Stimulated activated CD8-positive, alpha-beta memory T cell treated with anti-CD3 and anti-CD28 coated beads, Interleukin-7, amount 100 ng/mL, for 48 hours (primary cell): ENCODE measurements at places on chromosomes 16 and 17.

DNA sequence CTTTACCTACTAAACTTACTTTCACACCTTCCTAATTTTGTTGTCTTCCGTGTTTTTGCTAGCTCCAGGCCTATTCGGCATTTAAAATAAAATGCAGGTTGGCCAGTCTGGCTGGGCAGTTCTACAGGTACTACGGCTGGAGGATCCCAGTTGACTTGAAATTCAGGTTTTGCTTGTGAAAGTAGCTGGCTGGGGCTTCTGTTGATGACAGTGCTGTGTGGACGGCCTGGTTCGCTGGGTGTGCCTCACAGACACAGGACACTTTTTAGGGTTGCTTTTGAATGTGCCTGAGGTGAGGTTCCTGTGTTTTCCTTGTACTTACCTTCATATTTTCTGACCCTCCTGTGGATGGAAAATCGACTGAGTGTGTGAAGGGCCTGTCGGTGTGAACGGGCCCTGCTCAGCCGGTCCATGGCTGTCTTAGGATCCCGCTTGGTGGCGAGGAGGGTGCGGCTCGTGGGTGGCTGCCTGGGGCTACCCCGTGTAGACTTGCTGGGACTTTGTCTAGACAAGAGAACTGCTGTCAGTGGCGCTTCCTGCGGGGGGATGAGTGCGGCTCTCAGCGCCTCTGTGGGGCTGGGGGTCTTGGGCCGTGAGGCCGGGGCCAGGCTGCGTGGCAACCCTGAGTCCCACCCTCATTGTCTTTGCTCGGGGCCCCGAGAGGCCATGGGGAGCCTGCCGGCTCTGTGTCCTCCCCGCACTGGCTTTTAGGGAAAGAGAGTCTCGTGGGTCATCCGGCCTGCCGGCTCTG is 18.7 kb upstream of the ZNF750 start:
- no peak for DNase-seq

GRCh38 chr17:75366432-75366831 is 39.0 kb downstream of the GRB2 start:
- no peak for DNase-seq

DNA sequence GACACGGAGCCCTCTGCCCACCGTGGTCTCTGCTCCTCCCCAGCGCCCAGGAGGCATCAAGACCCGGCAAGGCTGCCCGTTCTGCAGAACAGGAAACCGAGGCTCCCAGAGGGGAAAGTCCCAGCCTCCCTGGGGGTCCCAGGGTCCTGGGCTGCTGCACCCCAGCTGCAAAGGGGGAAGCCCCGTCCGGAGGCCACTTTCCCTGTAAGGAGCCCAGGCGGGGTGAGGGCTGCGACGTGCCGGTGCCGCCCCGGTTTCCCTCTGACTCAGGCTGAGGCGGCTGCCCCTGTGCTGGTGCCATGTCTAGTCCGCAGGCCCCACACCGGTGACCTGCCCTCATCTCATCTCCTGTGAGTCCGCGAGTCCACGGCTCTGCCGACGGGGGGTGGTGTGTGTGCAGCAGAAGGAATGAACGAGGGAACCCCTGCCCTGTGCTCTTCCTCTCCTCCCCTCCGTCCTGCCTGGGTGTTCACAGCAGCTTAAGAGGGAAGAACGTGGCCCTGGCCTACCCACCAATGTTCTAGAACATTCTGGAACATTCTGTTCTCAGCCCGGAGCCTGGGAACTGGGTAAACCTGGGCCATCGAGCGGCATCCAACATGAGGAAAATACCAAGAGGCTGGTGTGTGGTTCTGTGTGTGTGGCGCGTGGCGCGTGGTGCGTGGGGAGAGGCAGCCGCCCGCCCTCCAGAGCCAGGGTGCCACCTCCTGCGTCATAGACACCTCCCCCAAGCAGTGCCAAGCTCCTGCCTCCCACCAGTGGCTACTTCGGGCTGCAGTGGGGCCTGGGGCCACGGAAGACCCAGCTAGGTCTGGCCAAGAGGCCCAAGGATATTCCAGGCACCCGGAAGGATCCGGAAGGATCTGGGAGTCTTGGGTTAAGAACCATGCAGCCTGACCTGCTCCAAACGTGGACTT is 7.0 kb upstream of the CBFA2T3 start:
- DNase-seq = no peak

DNA sequence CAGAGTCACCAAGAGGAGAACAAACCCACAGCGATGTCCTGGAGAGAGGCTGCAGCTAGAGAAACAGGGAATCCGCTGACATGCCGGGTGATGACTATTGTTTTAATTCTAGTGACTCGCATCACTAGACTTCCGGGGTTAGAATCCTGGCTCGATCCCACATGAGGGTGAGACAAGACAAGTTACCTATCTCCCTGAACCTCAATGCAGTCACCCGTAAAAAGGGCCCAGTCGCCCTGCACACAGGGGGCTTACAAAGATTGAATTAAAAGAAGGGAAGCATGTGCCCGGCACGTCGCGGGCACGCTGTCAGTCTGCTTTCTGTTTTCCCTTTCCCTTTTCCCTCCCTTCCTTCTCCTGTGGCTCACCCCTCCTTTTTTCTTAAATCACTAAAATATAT is 212.9 kb upstream of the FOXF1 start:
- no peak for DNase-seq

- no peak for DNase-seq
Measured at GRCh38 chr17:51372345-51373004, 112.1 kb downstream of the UTP18 start.

DNA sequence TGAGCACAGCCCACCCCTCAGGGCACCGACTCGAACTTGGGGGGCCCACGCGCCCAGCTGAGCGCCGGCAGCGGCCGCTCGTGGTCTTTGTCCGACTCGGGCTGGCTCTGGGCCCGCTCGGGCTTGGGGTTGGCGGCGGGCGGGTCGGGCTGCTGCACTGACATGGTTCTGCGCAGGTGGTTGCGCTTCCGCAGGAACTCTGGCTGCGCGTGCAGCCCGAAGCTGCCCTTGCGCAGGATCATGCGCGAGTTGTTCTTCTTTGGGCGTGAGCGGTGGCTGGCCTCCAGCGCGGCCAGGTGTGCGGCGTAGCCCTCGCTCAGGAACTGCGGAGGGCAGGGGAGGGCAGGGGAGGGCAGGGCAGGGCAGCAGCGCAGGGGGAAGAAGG is 11.1 kb downstream of the PIMREG start:
- no peak for DNase-seq

DNA sequence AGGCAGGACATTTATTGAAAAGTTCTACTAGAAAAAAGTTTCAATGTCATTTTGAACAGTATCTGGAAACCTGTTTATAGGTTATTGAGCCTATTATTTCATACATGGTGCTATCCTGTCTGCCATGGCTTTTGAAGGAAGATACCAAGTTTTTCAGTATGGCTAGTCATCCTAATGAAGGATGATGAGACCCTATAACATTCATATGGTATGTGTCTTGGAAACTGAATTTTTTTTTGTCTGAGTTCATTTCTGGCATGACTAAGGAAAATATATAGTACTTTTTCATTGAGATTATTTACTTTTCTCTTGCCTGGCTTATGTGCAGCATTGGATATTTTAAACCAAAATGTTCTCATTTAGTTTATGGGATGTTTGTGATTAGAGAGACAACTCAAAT is 30.2 kb downstream of the CLTC start:
- no peak for DNase-seq

- DNase-seq = no peak
Measured at GRCh38 chr17:57925361-57925990, 29.7 kb downstream of the CUEDC1 start.

DNA sequence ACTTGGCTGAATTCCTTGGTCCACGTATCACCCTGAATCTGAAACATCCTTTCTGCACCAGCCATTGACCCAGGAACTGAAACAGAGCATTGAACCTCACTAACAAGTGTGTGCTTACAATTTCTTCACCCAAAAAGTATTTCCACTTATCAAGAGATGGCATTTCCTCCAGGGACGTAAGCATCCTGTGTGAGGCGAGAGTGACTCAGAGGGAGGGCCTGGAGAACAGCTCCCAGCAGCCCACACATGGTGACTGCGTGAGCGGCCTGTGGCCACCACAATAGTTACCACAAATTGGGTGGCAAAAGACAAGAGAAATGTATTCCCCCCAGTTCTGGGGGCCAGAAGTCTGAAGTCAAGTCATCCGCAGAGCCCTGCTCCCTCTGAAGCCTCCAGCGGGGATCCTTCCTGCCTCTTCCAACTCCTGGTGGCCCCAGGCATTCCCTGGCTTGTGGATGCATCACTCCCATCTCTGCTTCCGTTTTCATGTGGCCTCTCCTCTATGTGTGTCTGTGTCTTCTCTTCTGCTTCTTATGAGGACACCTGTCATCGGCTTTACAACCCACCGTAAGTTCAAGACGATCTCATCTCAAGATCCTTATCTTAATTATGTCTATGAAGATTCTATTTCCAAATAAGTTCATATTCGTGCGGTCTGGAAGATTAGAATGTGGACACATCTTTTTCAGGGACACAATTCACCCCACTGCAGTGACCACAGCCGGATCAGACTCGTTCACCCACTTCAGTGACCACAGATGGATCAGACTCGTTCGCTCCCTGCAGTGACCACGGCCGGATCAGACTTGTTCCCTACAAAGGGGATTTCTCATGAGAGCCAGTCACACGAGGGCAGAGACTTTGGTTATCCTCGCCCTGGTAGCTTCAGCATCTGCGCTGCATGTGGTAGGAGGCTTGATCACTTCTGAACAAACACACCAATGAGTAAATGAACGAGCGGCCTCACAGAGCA is 122.6 kb upstream of the FOXF1 start:
- no peak for DNase-seq

DNA sequence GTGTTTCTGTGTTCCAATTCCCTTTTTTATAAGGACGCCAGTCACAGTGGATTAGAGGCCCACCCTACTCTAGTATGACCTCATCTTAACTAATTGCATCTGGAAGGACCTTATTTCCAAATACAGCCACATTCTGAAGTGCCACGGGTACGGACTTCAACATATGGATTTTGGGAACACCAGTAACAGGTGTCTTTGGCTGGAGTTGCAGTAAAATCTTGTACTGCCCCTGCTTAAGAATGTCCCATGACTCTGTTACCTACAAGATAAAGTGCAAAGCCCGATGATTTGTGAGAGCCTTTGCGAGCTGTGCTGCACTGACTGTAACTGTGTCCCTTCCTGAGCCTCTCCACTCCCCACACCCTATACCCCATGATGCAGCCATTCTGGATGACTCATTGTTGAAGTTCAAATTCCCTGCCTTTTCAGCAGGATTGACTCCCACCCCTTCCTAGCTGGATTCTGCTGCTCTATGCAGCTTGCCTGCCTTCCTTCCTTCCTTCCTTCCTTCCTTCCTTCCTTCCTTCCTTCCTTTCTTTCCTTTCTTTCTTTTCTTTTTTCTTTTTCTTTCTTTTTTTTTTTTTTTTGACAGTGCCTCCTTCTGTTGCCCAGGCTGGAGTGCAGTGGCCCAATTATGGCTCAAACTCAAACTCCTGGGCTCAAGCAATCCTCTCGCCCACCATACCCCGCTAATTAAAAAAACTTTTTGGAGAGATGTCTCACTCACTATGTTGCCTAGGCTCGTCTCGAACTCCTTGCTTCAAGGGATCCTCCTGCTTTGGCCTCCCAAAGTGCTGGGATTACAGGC is 2.1 kb downstream of the HCRT start:
- DNase-seq = no peak

DNA sequence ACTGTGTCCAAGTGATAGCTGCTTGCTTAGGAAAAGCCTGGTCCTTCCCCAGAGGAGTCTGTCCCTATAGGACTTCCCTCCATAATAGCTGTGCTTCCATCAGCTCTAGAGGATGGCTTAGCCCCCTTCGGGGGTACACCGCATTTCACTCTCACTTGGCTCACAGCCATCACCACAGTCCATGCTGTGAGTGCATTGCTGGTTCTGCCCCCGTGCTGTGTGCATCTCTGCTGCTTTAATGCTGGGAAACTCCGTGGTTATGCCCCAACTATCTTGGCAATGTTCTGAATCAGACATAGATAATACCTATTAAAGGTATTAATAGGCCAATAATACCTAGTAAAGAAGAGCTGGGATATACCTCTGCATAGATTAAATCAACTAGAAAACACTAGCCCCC is 58.3 kb downstream of the SIAH1 start:
- DNase-seq = no peak

DNA sequence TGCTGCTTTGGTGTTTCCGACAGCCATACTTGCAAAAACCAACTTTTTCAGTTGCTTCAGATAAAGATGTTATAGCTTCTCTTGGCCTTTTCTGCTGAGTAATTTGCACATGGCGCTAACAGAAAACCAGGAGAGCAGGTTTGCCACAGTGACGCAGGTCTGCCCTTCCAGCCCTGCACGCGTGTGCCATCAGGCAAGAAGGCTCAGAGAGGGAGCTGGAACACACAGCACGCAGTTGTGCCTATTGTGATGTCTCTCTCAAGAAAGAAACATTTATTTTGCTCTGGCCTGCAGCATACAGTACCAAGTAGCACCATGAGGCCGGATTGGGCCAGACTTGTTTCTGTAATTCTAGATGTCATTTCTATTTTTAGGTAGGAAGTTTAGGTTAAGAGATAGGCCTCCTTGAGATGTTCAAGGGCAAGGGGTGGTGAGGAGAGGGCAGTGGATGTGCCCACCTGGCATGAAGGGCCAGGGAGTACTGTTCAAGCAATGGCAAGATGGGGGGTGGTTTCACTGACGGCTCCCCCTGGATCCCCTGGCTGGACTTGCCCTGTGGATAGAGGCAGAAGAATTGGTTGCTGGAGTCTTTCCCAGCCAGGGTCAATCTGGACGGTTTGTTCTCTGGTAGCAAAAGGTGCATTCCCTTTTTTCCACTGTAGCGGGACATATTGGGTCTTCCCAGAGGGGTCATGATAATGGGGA is 1.9 kb downstream of the CBX2 start:
- no peak for DNase-seq

GRCh38 chr17:60305141-60305540 is 86.8 kb downstream of the USP32 start:
- DNase-seq = no peak

- no peak for DNase-seq
Measured at GRCh38 chr17:17672453-17673368, 8.5 kb upstream of the RAI1 start.

GRCh38 chr16:675884-676564 is 553 bp downstream of the RHBDL1 start:
- DNase-seq = no peak

DNA sequence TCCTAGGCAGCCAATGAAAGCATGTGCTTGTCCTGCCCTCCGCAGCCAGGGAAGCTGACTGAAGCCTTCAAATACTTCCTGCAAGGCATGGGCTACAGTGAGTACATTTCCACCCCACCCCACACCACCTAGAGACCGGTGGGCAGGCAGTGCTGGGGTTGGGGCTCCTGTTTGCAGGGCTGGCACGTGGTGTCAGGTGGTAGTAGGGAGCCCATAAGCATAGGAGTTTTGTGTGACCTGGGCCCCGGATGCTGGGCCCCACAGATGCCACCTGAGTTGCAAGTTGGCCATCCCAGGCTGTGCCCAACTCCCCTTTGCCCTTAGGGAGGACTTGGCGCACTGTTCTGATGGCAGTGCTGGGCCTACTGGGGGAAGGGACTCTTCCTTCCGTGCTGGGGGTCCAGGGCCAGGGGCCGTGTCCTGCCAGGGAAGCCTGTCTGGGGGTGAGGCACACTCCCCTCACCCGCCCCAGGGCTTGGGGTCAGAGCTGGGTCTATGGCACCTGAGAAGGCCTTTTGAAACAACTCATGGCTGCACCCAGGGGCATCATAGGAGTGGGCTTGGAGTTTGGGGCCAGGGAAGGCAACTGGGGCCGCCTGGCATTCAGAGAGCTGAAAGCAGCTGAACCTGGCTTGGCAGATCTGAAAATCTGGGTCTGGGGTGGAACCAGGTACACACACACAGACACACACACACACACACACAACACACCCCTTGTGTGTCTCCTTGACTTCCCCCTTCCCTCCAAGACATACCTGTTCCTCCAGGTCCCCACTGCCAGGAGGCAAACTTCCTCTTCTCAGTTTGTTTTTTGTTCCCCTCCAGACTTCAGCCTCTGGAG is 5.8 kb upstream of the SETD6 start:
- no peak for DNase-seq
